Activated CD4-positive, alpha-beta memory T cell treated with anti-CD3 and anti-CD28 coated beads for 36 hours (primary cell): ENCODE measurements at places on chromosomes 11 and 22. TPM values are rescaled to one million over a fixed set of nuclear protein-coding genes. Genes with fewer than 3 reads are reported as not detected.

Gene MMP3
- not detected for total RNA-seq

GRCh38 chr11:18540207-18541009 is 13.7 kb upstream of the TSG101 start:
- DNase-seq, result no peak

Gene APOL5
- total RNA-seq, result not detected

Gene VSIG10L2
- not detected for total RNA-seq

DNA sequence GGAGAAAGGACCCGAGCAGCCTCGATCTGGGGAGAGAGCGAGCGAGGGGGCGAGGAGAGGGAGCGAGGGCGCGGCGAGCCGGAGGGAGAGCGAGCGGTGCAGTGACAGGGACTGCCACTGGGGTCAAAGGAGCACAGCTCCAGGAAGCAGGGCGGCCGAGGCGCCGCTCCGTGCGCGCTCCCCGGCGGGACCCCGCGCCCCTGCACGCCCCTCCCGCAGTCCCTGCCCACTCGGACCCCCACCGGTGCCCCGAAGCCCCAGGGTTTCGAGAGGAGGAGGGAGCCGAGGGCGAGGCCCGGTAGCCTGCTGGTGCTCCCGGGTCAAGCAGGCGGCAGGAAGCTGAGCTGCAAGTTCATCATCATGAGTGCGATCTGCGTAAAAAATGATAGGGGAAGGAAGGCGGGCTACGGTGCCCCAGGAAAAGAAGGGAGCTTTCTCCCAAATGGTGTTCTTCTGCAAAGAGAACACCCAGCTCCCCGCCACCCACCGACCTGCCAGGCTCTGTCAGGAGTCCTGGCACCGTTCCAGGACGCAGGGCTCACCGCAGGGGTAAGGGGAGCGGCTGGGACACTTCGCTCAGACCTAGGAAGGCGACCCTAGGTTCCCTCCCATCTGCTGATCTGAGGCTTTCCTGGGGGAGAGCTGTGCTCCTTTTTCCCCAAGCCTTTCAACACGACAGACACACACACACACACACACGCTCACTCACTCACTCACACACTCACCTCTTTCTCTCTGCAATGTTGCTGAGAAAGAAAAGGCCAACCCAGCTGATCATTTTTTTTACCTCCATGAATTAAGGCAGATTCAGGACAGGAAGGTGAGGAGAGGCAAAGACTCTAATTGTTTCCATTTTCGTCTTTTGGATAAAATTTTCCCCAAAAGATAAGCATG is at the start of gene MPPED2:
Gene MPPED2 (minus strand): TSS at position 103 of the 894 bp plus-strand sequence. CDS start 5,980 bp downstream, outside the sequence.
- peak; percentile 9 for DNase-seq

Gene ASRGL1
- total RNA-seq, result 8.2 TPM

- DNase-seq, result no peak
Measured at GRCh38 chr11:25928076-25928475, 403.9 kb upstream of the ANO3 start.

Gene DENND6B
- total RNA-seq, result 3.5 TPM

DNA sequence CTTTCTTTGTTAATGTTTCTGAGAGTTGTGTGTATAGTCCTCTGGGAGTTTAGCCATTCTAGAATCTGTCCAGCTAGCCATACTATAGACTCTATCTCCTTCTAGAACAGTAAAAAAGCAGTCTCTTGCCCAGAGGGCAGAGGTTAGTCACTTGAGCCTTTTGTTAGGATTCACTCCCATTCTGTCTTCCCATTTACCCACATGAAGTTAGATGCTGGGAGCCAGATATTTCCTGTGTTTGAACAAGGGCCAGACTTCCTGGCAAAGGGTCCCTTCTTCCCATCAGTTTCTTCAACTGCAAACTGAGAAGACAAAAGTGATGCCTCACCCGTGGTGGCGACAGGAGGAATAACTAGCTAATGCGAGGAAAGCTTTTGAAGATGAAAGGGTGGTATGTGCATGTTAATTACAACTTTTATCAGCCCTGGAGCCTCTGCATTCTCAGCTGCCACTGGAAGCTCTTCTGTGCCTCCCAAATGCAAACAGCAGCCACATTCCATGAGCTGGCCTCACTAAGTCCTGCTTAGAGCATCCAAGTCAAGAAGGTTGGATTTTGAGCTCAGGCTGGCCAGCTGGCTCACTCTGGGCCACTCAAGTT is 12.8 kb downstream of the CD44 start:
- DNase-seq, result no peak

GRCh38 chr11:110891411-110891810 is 179.2 kb upstream of the ARHGAP20 start:
- DNase-seq, result no peak

- DNase-seq, result no peak
Measured at GRCh38 chr11:10294290-10294953, 403 bp upstream of the SBF2 start.

DNA sequence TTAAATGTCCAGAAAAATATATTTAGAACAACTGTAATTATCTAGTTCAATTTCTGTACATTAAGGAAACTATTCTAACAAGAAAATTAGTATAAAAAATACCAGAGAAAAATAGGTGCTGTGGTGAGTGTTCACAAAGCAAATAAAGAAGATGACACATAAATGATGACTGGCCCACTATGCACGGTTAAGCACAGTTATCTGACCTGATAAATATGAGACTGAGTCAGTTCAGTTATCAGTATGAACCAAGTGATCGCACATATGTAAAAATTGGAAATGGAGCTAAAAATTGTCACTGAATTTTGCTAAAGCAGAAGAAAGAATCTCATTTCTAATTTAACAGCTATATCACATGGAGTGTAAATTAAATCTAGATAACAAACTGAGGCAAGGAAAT is 18.8 kb upstream of the MAML2 start:
- no peak for DNase-seq

- no peak for DNase-seq
Measured at GRCh38 chr11:101477926-101478325, 105.9 kb downstream of the TRPC6 start.

Gene DDTL
- 2.0 TPM for total RNA-seq

Gene SAAL1
- 32.1 TPM for total RNA-seq

Gene MAP6
- not detected for total RNA-seq

DNA sequence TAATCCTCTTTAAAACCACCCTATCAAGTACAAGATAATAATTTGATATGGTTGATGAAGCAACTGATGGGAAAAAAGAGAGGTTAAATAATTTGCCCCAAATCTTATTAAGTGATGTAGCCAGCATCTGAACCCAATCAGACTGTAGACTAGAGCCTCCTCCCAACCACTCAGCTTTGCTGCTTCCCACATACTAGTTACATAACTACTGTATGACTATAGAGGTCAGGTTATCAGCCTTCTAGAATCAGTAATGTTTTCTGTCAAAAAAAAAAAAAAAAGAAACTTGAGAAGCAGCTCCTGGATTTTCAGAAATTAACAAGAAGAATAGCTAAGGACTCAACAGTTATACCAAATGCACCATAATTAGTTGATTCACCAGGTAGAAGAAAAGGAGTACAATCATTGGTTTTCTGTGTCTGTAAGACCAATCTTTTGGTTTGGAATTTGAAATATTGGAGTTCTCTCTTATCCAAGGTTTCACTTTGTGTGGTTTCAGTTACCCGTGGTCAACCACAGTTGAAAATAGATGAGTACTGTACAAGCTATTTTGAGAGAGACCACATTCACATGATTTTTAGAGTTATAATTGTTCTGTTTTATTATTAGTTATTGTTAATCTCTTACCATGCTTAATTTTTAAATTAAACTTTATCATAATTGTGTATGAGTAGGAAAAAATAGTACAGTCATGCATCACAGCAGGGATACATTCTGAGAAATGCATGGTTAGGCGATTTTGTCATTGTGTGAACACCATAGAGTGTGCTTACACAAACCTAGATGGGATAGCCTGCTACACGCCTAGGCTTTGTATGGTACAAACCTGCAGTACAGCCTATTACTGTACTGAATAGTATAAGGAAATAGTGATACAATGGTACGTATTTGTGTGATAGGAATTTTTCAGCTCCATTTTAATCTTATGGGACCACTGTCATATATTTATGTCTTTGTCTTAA is 72.2 kb downstream of the PDHX start:
- DNase-seq, result no peak

- DNase-seq, result peak; percentile 91
Measured at GRCh38 chr11:76860539-76861475, at the start of gene ACER3. TSS of gene ACER3 (plus strand) at chr11:76860918. CDS start at chr11:76860977, 59 bp downstream.

Gene ZBTB16
- total RNA-seq, result 9.7 TPM

DNA sequence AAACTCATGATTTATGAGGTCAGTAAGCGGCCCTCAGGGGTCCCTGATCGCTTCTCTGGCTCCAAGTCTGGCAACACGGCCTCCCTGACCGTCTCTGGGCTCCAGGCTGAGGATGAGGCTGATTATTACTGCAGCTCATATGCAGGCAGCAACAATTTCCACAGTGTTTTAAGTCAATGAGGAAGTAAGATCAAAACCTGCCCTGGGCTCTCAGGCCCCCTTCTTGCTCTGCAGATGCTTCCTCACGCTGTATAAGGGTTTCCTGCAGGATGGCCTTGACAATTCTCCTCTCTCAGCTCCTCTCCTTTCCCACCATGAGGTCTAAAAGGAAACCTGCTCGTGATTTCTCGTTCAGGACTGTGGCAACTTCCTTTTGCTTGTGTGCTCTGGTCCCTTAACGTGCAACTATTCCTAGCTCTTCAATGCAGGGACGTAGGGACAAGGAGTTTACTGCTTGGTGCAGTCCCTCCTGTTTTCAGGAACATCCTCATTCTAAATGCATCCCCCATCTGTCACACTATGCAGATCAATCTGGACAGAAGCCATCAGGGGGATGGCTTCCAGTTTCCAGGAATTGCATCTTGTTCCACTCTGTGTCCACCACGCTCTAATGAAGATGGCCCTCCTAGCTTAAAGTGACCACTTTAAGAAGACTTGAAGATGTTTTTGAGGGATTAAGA is 64.3 kb upstream of the IGLL5 start:
- DNase-seq, result no peak

DNA sequence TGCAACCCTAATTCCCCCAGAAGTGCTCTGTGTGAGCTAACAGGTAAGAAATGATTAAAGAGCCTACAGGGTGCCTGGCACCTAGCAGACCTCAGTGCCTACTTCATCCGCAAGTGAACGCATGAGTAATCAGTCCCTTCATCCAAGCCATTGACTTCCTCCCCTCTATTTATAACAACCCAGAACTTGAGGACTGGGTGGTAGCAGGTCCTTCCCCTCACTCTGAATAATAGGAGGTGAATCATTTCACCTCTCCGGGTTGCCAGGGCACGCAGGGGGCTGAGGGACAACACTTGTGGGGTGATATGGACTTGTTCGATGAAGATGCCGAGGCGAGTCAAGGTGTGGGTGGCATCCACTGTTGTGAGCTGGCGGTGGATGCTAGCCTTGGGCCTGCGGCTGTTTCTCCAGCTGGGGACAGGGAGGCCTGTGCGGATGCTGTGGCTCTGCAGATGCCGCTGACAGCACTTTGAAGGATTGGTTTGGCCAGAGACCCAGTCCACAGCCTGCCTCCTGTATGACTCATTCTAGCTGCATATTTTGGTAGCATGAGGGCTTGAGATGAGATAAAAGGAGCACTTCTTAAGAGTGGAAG is 11.7 kb upstream of the SORL1-AS1 start:
- DNase-seq, result peak; percentile 94

- peak; percentile 27 for DNase-seq
Measured at GRCh38 chr22:29524442-29525191, 28.9 kb downstream of the THOC5 start.

DNA sequence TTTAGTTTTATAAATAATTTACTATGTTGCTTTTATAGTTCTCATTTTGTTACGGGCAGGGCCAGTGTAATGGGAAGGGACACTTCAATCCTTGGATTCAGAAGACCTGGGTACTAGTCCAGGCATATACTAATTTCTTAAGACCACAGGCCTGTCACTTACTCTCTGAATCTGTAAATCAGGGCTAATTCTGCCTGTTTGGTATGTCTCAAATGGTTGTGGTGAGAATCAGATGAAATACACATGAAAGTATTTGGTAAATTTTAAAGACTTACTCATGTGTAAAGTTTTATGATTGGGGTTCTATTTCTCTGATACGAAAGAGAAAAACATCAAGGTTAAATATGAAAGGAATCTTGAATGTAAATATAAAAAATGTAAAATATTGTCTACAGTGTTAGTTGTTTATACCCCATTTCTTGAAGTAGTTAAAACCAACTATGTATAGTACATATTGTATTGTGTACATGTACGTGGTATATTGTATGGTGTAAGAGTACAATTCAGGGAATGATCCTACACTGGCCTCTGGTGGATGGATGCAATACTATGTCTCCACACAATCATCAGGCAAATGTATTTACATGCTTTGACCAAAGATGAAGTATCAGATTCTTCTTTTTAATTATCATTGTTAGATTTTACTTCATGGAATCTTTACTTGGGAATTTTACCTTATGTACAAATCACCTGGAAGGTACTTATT is 24.5 kb upstream of the RAG2 start:
- DNase-seq, result no peak

Gene ADM
- 3.0 TPM for total RNA-seq

- no peak for DNase-seq
Measured at GRCh38 chr22:47859881-47860525, 1097.6 kb downstream of the TBC1D22A start.

DNA sequence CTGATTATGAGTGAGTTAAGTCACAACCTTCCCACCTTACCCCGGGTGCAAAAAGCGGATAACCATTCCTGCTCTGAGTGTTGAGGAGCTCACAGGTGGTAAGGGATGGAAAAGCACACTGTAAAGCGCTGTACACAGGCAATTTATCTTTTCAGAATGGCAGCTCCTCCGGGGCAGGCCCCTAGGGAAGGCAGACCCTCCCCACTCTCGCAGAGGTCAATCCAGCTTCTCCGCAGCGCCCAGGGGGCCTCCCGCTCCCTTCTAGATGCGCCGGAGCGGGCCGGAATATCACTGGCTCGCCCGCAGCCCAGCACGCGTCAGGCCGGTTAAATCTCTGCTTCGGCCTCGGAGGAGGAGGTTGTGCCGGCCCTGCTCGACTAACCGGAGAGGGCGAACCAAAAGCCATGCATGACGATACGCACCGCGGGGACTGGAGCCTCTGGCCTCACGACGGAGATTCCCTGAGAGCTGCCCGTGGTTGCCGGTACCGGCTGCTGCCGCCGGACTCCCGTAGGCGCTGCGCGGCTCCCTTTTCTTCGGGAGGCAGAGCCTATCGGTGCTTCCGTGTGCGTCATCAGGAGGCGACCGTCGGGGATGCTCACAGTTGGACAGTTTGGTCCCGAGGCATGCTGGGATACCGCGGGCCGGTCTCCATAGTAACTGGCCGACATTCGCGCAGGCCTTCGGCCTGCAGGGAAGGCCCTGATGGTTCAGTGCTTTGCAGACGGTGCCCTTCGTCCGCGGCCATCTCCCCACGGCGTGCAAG is at the start of gene BRMS1:
Gene BRMS1 (minus strand): TSS at position 555 of the 766 bp plus-strand sequence. CDS start 2,870 bp downstream, outside the sequence.
- DNase-seq, result peak; percentile 98

- DNase-seq, result no peak
Measured at GRCh38 chr11:106986673-106987072, 31.6 kb downstream of the GUCY1A2 start.

Gene NAALAD2
- total RNA-seq, result not detected
